Stimulated activated CD8-positive, alpha-beta memory T cell treated with anti-CD3 and anti-CD28 coated beads, Interleukin-4, amount 100 ng/mL, for 4 hours (primary cell): ENCODE measurements at places on chromosomes 12 and 14.

DNA sequence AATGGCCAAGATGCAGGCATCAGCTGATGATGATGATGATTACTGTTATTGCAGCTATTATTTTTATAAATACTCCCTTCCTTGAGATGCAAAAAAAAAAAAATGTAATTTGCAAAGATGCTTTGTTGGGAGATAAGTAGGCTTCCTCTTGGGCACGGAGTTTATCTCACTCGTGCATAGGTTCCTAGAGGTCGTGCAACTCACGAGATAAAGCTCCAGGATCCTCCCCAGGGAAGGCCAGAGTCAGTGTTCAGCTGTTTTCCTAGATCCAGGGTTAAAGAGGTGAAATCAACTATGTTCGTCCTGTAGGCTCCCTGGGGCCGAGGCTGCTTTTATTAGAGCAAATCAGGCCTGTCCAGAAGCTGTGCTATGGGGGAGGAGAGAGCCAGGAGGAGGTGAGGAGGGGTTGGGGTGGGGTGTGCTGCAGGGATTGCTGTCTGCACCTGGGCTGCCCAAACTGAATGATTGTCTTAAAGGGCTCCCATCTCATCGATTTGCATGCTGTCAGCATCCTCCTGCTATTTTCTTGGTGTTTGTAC lies 270.3 kb downstream of the NRXN3 start:
- no peak for DNase-seq

DNA sequence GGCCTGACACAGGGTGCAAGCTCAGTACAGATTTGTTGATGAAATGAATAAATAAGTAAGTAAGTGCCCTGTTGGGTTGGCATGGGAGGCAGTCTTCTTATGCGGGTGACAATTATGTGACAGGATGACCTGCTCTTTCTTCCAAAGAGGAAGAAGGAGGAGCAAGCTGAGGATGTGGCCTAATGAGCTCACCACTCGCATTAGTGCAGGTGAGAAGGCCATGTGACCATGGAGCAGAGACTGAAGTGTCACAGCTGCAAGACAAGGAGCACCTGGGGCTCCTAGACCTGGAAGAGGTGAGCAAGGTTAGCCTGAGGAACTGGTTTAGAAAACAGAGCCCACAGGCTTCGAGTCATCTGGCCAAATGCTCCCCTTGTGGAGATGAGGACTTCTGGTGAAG lies 34.9 kb downstream of the LRTM2 start:
- DNase-seq, result no peak

DNA sequence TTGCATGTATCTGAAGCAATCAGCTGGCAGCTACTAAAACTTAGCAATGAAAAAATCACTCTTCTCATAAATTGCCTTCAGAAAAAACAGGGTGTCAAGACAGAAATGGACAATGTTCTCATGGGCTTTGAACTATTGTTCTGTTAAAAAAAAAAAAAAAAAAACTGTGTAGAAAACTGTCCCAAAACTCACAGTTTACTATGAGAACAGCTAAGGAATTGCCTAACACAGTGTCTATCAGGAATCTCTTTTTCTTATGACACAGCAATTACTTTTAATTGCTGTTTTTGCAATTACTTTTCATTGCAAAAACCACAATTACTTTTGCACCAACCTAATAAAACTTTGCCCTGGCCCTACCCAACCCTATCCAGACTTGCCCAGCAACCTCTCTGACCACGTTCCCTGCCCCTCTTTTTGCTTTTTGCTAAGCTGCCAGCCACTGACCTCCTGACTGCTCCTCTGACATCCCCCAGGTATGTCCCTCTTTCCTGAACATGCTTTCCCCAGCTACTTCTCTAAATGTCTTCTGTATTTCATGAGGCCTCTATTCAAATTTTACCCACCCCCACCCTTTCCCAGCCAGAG lies 68.0 kb upstream of the SLCO1C1 start:
- no peak for DNase-seq

DNA sequence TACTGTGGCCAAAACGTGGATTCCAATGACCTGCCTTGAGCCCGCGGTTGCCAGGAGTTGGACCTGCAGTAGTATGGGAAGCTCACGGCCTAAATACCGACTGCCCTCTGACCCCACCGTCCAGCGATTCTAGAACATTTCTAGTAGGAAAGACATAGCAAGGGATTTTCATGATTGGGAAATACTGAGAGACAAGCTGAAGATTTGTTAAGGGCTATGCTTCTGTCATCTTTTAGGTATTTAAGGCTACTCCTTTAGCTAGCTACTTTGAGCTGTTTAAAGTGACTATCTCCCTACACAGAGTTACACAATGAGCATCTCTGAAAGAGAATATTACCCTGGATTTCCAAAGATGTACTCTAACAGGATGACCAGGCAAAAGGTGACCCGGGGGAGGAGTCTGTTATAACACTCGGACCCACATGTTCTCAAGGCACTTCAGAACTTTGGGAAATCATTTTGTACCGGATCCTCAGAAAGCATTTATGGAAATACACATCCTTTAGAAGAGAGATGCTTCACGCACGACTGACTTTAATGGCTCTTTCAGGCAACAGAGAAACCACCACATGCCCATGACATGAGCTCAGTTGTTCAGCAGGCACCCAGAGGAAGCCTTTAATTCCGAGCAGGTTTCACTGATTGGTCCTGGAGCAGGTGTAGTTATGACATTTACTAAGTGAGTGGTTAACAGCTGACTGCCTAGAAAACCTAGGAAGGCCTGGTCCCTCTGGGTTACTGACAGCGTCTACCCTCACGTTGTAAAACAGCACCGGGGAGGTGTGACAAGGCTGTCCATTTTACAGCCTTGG lies 4.2 kb downstream of the BAG5 start:
- no peak for DNase-seq

DNA sequence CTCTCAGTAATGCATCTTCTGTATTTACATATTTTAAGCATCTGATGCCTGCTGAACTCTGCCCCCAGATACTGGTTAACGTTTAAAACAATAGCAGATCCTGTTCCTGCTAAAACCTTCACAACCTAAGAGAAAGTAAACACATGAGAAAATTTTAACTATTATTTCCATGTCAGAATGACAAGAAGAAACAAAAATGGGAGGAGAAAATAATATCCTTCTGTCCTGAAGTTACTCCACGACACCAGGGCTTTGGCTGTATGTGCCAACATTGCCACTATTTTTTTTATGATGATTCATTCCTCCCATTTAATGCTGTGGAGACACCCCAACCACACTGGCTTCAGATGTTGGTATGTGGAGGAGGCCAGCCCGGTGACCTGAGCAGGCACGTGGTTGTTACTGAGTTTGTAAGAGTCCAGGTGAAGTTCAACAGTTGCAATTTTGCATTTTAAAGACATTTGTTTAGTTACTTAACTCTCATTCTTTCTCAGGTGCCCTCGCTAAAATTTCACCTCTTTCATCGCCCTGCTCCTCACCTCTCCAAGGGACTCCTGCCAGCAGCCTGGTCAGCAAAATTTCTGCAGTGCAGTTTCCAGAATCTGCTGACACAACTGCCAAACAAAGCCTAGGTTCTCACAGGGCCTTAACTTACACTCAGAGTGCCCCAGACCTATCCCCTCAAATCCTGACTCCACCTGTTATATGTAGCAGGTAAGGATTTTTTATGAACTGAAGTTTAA lies 65.5 kb upstream of the SLCO1C1 start:
- no peak for DNase-seq

DNA sequence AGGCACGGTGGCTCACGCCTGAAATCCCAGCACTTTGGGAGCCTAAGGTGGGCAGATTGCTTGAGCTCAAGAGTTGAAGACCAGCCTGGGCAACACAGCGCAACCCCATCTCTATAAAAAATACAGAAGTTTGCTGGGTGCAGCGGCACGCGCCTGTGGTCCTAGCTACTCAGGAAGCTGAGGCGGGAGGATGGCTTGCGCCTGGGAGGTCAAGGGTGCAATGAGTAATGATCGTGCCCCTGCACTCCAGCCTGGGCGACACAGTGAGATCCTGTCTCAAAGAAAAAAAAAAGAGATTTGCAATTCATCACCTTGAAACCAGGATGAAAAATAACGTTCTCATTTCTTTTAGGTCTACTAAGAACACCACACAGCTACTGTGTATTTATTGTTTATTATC lies 4.0 kb downstream of the STX2 start:
- no peak for DNase-seq

DNA sequence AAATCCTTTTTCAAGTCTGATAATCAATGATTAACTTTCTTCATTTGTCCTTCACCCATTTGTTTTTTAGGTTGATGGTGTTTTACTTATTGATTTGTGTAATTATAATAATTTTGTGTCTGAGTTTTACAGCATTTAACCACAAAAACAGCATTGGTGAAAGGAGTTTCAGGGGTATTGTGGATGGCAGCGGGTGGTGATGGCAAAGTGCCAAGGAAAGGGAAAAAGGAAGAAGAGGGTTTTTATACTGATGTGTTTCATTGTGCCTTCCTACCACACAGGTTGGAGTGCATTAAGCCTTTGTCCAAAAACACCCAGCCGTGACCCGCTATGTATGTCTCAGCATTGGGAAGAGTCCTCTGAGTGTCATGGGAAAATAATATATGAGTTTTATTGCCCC lies 150.3 kb downstream of the DAD1 start:
- no peak for DNase-seq
